CD4-positive, alpha-beta memory T cell (primary cell): ENCODE measurements at places on chromosomes 2 and 18.

DNA sequence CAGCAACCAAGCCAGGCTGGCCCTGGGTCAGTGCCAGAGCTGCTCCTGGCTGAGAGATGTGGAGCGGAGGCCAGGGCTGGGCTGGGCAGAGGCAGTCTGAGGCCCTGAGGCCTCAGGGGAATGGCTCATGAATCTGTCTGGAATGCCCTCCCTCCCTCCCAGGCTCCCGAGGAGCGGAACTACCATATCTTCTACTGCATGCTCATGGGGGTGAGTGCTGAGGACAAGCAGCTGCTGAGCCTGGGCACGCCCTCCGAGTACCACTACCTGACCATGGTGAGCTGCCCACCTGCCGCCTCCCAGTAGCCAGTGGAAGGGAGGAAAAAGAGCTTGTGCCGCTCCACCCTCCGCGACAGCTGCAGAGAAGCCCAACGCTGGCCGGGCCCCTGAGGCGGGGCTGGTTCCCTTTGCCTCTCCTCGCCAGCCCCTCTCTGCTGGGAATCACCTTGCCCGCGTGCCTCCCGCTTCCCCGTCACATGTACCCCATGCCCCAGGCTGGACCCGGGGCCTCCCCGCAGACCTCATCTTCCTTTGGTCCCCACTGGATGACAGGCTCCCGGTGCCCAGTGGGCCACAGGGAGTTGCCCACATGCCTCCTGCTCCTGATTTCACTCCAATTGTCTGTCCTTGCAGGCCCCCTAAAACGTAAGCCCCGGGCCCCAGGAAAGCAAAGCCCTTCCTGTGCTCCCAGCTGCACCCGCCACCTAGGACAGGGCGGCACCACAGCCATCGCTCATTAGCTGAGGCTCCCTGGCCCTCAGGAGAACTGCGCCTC lies 41.1 kb downstream of the MYO7B start:
- DNase-seq, result no peak

GRCh38 chr2:47189635-47190034 lies 34.5 kb upstream of the STPG4 start:
- DNase-seq, result no peak

DNA sequence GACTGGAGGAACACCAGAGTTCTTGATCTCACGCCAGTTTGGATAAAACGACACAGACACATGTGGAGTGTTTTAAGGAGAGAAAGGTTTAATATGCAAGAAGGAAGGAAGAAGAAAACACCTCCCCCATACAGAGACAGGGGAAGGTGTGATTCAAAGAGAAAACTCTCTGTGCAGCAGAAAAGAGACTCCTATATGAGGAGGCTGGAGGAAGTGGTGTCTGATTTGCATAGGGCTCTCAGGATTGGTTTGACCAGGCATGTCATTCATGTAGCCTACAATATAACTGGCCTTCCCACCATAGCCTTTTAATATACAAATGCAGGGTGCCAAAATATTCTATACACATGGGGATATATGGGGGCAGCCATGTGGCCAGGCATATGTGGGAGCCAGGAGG lies 1386.5 kb downstream of the RPIA start:
- no peak for DNase-seq

- no peak for DNase-seq
Measured at GRCh38 chr18:25287106-25287505, 64.9 kb downstream of the ZNF521 start.

GRCh38 chr2:9941996-9942390 lies 9.5 kb upstream of the GRHL1 start:
- no peak for DNase-seq

- DNase-seq, result no peak
Measured at GRCh38 chr18:36160959-36161371, 26.3 kb upstream of the MOCOS start.

DNA sequence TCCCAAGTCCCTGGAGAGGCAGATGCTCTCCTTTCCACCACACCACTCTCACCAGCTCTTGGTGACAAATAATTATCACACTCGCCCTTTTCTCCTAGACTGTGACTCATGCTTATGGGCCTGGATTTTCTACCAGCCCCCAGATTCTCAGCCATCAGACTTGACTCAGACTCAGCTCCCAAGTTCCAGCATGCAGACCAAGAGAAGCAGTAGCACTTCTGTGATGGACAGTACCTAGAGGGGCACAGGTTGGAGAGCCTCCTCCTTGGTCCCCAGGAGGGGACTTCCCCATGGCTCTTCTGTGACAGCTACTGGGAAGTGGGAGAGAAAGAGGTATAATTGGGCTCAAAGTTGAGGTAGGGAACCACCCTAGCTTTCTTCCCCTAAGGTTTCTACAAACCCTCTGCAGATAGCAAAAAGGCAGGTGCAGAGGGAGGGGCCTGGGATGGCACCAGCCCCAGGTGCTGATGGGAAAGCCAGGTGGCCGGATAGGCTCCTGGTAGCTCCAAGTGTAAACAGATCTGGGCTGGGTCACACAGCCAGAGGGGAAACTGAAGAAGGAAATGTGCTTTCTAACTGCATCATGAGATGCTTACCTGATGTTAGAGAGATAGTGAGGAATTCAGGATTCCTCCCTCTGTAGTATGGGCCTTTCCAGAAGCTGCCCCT lies 4.1 kb downstream of the TCF23 start:
- no peak for DNase-seq

DNA sequence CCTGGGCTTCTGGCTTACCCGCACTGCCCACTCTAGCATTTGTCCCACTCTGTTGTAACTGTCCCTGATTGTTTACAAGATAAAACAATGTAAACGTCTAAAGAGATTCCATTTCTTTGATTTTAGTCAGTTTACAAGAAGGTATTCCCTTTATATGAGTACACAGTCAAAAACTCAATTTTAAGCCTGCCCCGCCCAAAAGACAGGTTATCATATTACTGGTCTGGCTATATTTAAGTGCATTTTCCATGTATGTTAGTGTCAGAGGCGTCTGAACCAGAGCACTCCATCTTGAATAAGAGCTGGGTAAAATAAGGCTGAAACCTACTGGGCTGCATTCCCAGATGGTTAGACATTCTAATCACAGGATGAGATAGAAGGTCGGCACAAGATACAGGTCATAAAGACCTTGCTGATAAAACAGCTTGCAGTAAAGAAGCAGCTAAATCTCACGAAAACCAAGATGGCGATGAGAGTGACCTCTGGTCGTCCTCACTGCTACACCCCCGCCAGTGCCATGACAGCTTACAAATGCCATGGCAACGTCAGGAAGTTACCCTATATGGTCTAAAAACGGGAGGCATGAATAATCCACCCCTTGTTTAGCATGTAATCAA lies 15.0 kb downstream of the GPR45 start:
- DNase-seq, result no peak

- no peak for DNase-seq
Measured at GRCh38 chr2:46635442-46635841, 156.1 kb downstream of the TMEM247 start.

DNA sequence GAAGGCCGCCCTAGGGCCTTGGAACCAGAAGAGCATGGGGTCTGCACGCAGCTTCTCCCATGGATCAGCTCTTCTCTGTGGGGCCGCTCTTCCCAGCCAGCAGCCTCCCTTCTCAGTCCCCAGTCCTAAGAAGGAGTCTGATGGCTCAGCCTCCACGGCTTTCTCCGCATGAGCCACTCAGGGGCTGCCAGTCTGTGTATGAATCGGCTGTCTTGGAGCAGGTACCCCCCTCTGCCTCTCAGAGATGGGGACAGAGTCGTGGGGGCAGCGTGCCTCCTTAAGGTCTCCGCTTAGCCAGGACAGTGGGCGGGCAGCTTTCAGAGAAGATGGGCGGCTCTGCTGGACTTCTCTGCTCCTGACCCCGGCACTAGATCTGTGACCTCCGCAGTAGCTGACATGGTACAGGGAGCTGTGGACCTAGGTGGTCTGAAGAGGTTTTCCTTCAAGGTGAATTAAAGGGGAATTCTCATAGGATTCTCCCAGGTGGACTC lies 21.6 kb downstream of the INPP5D start:
- DNase-seq, result no peak

DNA sequence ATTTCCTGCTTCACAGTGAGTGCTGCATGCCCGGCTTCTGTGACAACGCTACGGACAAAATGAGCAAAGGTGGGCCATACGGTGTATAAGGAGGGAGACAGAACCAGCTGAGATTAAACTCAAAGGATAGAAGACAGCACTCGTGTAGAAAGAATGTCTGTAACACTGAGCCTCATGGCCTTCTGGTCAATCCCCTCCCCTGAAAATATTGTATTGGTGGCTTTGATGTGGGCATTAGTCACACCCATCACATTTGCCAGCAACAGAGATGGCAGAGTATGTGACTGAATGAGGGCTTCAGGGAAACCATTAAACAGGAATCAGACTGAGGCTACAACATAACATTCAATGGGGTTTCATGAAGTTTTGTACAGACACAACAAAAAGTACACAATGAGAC lies 287.8 kb upstream of the CCDC68 start:
- DNase-seq, result no peak

DNA sequence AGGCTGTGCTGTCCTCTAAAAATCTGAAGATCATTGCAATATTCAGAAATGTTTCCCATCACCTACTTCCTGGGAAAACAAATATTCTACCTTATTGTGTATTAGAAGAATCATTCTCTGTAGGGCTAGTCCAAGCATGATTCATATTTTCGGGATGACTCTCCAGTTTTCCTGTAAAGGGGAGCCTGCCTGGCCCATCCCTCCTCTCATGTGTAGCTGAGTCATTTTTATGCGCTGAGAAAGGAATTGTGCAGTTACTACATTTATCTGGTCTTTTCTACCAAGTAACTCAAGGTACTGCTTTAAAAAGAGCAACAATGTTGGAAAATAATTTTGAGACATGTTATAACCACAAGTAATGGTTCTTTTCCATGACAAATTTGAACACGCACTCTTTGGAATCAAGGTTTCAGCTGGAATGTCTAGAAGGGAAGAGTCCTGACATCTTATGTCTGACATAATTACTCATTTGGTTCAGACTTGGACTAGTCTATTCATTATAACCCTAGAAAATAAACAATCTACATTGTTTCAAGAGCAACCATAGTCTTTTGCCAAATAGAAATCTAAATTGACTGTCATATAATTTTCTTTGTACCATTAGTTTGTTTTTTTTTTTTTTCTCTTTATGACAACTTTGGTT lies 6.6 kb downstream of the DSG3 start:
- DNase-seq, result no peak

DNA sequence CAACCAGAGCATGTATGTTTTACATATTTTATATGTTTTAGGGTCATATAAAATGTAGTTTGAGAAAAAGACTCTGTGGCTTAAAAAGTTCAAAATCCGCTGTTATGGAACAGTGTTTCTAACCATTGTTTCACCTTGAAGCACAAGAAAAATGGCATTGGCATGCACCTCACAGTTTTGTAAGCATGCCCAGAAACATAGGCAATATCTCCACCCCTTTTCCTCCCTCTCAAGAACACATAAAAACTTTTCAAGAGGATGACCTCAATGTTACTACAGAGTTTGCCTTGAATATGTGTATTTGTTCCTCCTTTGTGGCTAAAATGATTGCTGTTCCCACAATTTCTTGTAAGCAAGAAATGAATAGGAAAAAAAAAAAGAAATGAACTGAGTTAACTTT lies 29.3 kb upstream of the SLC40A1 start:
- no peak for DNase-seq
